ENCODE measurements at places on chromosomes 11 and 22.

DNA sequence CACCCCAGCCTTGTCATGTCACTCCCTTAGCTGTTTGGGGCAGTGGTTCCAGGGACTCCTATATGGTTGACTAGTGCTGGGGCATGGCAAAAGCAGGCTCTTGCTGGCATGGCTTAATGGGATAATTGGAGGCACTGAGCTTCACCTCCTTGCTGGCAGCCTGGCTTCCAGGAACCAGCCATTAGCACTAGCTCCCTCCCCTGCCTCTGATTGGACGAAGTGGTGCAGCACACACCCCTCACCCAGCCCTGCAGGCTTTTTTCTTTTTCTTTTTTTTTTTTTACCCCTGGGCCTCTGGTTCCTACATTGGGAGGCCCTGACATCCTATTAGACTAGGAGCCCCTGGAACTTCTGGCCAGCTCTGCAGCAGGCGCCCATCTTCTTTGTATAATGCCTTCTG lies 18.6 kb downstream of the PHLDB1 start:
- no peak for DNase-seq

- DNase-seq = no peak
Observed at GRCh38 chr22:27878541-27878940, 40.5 kb downstream of the PITPNB start.

DNA sequence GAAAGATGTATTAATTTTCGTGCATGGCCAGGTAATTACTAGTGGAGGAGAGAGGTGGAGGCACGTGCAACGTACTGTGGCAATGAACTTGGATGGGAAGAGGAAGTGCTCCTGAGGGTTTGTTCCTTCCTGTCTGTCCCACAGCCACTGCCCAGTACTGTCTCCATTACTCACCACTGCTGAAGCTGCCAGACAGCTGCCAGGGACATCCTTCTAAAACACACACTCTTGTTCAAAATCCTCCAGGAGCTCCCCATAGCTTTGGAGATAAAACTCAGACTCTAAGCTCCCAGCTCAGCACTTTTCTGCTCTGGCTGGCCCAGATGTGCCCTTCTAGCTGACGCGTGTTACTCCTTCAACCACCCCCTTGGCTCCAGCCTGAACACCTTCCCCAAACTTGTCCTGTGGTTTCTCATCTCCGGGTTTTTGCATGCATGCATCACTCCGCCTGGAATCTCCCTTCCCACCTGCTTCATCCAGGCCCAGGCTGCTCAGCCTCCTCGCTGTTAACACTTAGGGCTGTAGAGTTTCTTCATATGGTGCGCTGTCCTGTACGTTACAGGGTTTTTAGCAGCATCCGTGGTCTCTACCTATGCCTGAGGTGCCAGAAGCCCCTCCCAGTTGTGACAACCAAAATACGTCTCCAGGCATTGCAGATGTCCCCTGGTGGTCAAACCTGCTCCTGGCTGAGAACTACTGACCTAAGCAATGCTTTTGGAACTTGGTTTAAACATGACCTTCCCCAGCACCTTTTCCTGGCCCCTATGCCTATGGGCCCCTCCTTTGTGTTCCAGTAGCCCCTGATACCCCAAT lies 69.5 kb downstream of the C11orf91 start:
- DNase-seq = no peak

- DNase-seq = no peak
Observed at GRCh38 chr11:33942954-33943353, 51.1 kb upstream of the LMO2 start.

- DNase-seq = no peak
Observed at GRCh38 chr22:43205748-43206508, 19.0 kb upstream of the TTLL12 start.

- DNase-seq = no peak
Observed at GRCh38 chr11:1006762-1007161, 29.8 kb downstream of the MUC6 start.

DNA sequence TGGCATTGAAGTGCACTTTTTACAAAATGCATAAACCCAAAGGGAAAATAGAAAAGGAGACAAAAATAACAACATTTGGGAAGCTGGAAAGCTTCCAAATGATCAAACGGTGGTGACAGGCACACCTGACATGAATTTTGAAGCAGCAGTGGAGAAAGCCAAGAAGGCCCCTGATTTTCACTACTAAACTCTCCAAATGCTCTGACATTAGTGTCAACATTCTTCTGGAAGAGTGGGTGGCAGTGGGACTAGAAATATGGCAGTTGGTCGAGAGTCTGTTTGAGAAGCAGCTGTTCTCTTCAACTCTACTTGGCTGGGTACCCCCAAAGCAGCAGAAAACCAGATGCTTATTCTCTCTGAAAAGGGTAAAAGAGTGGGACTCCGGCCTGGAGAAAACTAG lies 12.3 kb upstream of the APOA5 start:
- DNase-seq = no peak

DNA sequence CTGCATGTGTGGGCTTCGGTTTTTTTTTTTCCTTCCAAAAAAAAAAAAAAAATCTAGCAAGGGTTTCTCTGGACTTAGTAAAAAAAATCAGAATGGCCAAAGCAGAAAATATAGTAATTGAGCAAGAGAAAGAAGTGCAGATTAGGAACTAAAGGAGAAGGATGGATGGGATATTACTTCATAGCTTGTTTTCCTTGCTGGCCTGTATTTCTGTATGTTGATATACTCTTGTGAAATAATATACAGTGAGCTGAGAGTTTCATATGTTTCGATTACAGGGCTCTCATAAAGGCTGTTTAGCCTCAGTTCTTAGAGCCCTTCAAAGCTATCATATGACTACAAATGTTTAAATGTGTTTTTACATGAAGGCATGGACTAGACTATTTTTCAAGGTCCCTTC lies 34.3 kb upstream of the NFRKB start:
- no peak for DNase-seq

DNA sequence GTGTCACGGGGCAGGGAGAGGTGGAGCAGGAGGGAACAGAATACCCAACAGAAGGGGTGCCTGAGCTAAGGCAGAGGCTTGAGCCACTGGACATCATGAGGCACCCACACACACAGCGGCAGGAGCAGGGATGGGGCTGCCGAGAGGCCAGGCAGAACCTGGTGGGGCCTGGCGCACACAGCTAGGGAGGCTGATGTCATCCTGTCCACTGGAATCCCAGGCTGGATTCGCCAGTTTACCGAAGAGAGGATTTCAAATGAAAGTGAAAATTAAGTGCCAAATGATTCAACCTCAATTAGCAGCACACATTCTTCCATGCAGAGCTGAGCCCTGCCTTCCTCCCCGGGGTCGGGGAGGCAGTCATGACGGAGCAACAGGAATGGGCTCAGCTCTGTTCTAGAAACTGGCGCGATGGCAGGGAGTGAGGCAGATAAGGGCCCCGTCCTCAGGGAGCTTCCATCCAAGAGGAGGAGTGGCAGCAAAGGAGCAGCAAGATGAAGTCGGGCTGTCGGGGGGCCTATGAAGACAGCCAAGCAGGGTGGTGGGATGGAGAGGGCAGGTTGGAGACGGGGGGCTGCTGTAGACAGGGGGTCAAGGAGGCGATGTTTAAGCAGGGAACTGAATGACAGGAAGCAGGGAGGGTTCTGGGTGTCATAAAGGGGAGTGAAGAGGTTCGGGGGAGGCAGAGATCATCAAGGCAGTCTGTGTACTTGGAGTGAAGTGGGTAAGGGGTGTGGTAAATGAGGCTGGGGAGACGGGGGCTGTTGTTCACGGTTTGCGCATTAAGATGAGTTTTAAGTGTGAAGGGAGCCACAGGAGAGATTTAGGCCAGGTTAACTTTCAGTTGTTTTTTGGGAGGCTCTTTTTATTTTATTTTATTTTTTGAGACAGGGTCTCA lies 6.4 kb downstream of the RAC2 start:
- no peak for DNase-seq

- DNase-seq = no peak
Observed at GRCh38 chr11:79139900-79140299, 300.9 kb downstream of the TENM4 start.

- no peak for DNase-seq
Observed at GRCh38 chr11:16722581-16723344, 15.7 kb upstream of the C11orf58 start.

DNA sequence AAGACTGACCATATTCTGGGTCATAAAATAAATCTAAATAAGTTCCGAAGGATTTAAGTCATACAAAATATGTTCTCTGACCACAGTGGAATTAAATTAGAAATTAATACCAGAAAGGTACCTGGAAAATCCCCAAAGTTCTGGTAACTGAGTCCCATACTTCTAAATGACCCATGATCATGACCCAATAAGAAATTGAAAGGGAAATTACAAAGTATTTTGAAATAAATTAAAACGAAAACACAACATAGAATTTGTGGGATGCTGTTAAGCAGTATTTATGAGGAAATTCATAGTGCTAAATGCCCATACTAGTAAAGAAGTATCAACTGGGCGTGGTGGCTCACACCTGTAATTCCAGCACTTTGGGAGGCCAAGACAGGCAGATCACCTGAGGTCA lies 23.4 kb upstream of the IL10RA start:
- DNase-seq = no peak

- no peak for DNase-seq
Observed at GRCh38 chr11:101321222-101321621, 191.6 kb upstream of the PGR start.

DNA sequence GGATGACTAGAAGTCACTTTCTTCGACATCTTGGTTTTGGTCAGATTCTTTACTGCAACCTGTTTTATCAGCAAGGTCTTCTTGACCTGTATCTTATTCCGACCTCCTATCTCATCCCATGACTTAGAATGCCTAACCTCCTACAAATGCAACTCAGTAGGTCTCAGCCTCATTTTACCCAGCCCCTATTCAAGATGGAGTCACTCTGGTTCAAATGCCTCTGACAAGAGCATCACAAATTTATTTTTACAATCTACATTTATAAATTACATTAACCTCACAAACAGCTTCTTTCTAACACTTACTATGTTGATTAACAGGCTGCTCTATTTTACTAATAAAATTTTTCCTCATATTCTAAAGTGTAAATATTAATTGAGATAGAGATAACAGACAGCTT lies 867.0 kb upstream of the CNTN5 start:
- no peak for DNase-seq

GRCh38 chr11:130634961-130635473 lies 186.6 kb downstream of the ADAMTS15 start:
- no peak for DNase-seq

- no peak for DNase-seq
Observed at GRCh38 chr11:72072348-72072747, 8.0 kb downstream of the NUMA1 start.

DNA sequence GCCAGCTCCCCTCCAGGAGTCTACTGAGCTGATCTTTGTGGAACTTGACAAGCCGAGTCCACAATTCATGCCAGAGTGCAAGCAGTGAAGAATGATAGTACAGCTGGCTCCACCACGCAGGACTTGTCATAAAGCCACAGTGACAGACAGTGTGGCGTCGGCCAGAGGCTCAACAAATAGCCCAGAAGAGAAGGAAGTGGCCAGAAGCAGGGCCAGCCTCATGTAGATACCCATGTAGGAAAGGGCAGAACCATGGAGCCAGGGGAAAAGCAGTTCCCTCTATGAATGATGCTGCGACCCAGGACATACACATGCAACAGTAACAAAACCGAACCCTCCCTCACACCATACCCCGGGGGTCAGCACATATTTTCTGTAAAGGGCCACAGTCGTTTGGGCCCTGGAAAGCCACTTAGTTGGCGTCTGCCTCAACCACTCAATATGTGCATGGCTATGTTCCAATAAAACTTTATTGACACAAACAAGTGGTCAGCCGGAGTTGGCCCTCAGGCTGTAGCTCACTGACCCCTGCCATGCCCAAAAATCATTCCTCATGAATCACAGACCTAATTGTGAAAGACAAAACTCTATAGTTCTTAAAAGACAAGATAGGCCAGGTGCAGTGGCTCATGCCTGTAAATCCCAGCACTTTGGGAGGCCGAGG lies 161.4 kb downstream of the BRD1 start:
- no peak for DNase-seq

- DNase-seq = no peak
Observed at GRCh38 chr11:102147632-102148031, 37.4 kb downstream of the YAP1 start.

DNA sequence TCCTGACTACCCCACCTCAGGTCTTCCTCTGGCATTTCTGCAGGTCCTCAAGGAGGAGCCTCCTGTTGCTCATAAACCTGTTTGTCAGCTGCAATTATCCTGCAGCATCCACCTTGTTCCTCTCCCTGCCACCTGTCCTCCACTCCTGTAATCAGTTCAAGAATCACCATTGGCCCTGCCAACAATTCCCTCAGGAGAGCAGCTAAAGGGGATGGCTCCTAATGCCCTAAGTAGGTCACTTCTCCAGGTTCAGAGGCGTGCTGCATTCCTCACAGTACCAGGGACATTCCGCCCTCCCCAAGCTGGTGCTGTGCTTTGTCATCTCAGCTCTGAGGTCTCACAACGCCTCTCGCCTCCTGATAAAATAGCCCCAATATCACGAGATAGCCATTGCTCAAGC lies 2.1 kb downstream of the CLDN25 start:
- no peak for DNase-seq

GRCh38 chr22:44340271-44341239 lies 27.8 kb upstream of the SHISAL1 start:
- no peak for DNase-seq

DNA sequence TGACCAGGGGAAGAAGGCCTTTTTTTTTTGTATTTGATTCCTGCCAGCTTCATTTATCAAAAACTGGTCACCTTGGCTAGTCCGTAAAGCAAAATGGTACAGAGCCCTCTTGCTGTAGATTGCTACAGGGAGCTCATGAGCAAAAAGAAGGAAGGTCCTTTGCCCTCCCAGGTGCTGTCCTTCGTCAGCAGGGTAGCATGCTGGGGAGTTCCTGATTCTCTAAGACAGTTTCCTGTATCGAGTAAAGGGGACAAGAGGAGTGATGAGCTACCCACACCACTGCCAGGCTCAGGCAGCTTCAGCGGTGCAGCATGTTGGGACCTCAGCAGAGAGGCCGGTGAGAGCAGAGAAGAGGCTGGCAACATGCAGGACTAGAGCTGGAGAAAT lies 67.8 kb upstream of the CSNK2A3 start:
- DNase-seq = no peak

GRCh38 chr11:94199136-94200130 lies 70.8 kb downstream of the PANX1 start:
- no peak for DNase-seq

GRCh38 chr11:42201603-42202148 lies 742.2 kb upstream of the LRRC4C start:
- no peak for DNase-seq

DNA sequence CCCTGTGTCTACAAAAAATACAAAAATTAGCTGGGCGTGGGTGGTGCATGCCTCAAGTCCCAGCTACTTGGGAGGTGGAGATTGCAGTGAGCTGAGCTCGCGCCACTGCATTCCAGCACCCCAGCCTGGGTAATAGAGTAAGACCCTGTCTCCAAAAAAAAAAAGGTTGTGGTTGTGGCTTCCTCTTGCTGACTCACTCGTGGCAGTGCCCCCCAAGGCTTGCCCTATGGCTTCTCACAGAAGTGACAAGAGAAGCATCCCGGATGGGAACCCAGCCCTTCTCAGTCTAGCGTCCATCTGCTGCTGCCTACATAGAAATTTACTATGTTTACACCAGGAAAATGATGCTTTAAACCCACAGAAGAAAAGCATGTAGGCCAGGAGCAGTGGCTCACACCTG lies 68.5 kb upstream of the PITPNB start:
- no peak for DNase-seq
